ENCODE measurements at places on chromosomes 5 and 9.
A peak's percentile ranks its signal among the peaks of the same experiment; 100 is the strongest.

DNA sequence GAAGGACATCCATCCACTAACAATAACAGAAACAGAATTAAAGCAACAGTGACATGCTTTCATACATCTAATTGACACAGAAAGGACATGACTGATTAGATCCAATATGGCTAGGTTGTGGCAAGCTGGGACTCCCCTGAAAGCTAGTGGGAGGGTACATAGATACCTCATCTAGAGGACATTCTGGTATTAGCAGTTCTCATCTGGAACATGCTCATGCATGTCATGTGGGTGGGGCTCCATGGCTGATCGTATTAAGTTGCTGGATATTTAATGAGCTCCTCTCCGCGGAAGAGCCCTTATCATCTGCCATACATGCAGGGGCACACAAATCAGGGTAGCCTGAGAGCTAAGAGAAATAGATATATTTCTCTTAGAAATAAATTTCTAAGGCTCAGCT is 358.9 kb downstream of the ICE1 start:
- DNase-seq = no peak

- DNase-seq = no peak
Observed at GRCh38 chr5:79759436-79759835, 69.8 kb downstream of the CMYA5 start.

GRCh38 chr5:82057051-82057450 is 85.2 kb downstream of the ATG10 start:
- no peak for DNase-seq

DNA sequence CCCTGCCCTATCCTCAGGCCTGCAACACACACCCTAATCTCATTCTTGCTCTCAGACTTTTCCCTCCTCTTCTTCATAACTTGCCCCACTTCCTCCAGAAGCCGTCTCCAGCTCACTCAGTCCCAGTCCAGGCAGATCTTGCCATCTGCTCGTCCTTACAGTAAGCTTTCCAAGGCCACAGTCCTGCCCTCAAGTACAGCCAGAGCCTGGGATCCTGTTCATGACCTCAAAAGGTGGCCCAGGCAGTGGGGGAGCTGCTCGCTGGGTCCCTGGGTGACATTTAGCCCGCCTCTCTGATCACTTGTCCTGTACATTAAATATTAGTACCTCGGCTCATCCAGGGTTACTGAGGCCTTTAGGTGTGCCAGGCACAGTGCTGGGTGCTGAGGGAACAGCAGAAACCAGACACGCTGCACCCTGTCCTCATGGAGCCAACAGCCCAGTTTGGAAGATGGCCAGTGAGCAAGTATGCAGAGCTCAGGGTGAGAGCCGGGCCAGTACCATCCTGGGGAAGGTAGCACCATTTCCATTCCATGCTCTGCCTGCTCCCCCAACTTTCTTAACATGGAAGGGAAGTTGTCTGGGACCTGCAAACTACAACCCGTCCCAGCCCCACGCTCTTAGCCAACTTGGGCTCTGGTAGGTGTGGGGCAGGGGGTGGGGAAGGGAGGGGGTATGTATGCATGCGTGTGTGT is 100.4 kb downstream of the C5orf15 start:
- no peak for DNase-seq

GRCh38 chr5:98614341-98614740 is 159.1 kb upstream of the RGMB start:
- DNase-seq = no peak

GRCh38 chr5:170805666-170806065 is 22.1 kb downstream of the GABRP start:
- DNase-seq = no peak

- no peak for DNase-seq
Observed at GRCh38 chr5:44495280-44495679, 106.1 kb upstream of the FGF10 start.

GRCh38 chr5:173148354-173148753 is 4.0 kb downstream of the BNIP1 start:
- no peak for DNase-seq

DNA sequence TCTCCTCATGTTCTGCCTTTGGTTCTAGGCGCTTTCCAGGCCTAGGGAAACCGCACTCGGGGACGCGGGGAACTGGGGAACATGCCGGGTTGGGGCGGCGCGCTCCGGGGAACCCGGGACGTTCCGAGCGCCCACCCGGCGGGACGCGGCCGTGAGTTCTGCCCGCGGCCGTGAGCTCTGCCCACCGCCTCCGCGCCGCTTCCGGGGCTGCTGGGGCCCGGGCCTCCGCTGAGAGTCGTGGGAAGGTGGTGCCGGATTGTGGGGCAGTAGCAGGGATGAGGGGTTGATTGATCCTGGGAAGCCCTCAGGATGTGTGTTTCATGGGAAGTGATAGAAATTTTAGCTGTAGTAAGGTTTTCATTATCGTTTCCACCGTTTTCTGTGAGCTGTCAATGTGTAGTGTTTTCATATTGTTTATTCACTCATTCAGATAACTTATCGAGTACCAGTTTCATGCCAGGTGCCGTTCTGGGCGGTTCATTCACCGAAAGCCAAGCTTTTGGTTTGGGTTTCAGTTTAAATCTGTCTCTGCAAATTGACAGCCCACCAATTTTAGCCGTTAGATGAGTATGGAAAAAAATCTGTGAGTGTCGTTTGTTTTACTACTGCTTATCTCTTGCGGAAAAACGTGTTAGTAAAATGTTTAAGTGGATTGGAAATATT is 657 bp downstream of the MTRR start:
- DNase-seq = peak; percentile 32

- no peak for DNase-seq
Observed at GRCh38 chr9:14242150-14242805, 71.7 kb downstream of the NFIB start.

GRCh38 chr9:82810915-82811314 is 252.0 kb downstream of the RASEF start:
- DNase-seq = no peak

DNA sequence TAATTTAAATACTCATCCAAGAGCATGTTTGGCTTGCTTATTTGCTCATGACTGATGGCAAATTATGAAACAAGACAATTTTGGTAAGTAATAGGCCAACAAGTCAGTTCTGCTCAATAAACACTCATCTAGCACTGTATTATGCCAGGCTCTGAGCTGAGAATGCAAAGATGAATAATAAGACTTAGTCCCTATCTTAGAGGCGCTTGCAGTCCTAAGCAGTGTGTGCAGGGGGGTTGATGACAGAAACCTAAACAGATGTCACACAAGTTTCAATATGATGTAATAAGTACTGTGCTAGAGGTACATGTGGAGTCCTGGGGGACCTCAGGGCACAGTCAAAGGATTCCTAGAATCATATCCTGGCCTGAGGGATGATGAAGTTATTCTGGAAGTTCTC is 287.6 kb upstream of the ADRA1B start:
- DNase-seq = no peak

DNA sequence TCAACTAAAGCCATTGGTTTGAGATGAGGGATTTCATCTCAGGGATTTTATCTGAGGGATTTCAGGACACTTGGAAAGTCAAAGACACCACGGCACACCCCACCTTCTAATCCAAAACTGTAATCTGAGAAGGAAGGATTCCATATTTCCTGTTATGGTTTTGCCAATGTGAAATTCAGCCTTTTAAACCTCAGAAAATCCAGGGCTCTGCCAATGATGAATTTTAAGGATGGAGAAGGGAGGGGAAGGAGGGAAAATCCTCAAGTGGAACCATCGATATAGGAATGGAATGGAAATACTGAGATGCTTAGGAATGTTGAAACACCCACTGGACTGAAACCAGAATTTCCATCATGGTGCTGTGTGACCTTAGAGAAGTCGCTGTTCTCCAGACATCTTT is 5.3 kb downstream of the C1QTNF3 start:
- DNase-seq = no peak

DNA sequence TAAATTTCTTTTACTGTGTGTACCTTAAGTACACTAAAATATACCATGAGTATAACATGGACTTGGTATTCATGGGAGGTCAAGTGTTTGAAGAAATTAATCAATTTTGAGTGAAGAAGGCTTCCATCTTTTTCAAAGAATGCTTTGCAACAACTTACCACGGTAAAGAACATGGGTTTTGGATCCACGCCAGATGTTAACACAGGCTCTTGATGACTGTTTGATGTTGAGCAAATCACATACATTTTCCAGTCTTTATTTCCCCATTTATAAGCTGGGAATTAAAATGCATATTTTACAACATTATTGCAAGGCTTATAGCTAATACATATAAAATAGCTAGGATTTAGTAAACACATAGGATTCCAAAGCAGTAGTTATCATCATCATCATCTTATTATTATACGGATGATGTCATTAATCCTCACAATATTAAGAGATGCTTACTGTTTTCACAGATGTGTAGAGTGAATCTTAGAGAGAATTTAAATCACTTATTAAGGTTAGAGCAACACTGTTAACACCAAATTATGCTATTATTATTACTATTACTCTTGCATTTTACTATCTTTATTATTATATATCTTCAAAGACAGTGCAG is 362.0 kb downstream of the PRELID2 start:
- peak; percentile 55 for DNase-seq

DNA sequence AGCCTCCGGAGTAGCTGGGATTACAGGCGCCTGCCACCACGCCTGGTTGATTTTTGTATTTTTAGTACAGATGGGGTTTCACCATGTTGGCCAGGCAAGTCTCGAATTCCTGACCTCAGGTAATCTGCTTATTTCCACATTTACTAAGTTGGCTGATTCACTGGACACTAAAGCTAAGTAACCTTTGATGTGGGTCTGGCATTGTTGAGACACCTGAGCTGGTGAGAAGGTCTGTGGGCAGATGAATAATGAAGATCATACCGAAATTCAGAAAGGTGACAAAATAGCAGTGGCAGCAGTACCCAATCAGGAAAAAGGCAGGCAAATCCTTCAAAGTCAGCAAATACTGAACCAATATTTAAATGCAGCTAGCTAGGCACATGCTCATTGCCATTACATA is 210.6 kb upstream of the ZNF608 start:
- no peak for DNase-seq

- peak; percentile 70 for DNase-seq
Observed at GRCh38 chr9:110066929-110067716, 140.8 kb downstream of the C9orf152 start.

GRCh38 chr5:125043781-125044391 is 297.4 kb upstream of the ZNF608 start:
- DNase-seq = no peak

DNA sequence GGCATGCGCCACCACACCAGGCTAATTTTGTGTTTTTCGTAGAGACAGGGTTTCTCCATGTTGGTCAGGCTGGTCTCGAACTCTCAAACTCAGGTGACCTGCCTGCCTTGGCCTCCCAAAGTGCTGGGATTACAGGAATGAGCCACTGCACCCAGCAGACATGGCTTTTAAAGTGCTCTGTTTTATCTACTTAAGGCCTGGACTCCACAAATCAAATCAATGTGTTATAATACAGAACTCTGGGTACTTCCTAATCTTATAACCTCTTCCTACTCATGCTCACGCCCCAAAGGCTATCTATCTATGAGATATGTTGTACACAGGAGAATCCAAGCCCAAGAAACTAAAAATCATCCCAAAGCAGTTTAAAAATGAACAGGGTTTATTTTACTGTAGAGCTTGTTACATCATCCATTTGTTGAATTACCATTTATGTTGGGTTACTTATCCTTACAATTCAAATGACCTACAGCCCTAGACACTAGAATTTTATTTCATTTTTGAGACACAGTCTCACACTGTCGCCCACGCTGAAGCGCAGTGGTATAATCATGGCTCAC is 155.1 kb downstream of the EFNA5 start:
- no peak for DNase-seq

GRCh38 chr5:170579601-170580000 is 75.8 kb downstream of the KCNIP1 start:
- DNase-seq = no peak

GRCh38 chr5:93430118-93430517 is 150.9 kb downstream of the NR2F1-AS1 start:
- DNase-seq = no peak

DNA sequence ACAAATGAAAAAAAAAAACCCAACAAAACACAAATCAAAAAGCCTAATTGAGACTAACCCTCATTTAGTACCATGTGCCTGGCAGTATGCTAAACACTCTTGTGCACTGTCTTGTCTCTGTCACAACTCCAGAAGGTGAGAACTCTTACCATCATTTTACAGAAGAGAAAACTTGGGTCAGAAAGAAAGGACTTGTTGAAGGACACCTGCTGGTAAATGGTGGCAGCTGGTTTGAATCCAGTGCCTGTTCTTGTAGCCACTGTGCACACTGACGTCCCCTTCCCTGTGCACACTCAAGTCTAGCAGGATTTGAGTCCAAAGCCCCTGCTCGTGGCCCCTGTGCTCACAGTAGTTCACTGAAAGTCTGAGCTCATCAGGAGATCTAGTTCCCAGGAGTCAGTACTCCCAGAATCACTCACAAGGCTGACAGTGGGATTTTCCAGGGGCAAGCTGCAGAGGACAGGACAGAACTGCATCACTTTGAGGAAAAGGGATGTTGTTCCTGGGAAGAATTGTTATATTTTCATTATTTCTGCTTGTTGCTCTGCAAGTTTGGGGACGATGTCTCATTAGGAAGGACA is 43.0 kb upstream of the HSD17B4 start:
- DNase-seq = peak; percentile 38

GRCh38 chr9:89502038-89502601 is 4.2 kb upstream of the SEMA4D start:
- DNase-seq = peak; percentile 64

DNA sequence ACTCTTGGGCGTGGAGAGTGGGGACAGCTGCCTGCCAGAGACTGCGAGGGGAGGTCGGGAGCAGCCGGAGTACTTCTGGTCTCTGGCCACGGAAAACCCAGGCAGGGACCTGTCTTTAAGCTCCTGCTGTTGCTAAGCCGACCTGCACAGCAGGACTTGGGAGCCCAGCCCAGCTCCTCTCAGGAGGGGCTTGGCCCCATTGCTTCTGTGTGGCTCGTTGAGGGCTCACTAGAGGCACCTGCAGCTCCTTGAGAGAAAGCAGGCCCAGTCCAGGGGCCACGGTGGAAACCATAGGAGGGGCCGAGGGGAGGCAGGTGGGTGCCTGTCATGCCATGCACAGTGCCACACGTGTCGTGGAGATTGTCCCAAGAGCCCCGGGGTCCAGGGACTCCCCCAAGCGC is 3.3 kb upstream of the LCN2 start:
- no peak for DNase-seq

DNA sequence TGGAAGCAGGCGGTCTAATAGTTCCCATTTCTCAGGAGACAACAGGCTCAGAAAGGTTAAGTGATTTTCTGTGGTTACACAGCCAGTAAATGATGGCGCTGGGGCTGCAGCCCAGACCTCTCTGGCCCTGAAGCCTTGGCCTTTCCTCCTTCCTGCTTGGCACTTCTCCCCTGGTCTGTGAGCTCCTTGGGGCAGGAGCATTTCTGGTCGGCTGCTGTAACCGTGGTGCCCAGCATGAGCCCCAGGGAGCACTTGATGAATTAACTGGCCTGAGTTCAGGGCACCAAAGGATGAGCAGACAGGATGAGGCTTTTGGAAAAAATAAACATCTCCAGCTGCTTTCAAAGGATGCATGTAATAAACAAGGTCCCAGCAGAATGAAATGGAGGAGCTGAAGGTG is 30.2 kb downstream of the CDHR2 start:
- DNase-seq = no peak

Measured in hematopoietic multipotent progenitor cell treated with erythropoietin and hydrocortisone succinate and interleukin-3 and kit ligand, for 8 days (in vitro differentiated cells).